NCI-H460 (cell line): ENCODE measurements at places on chromosomes 16 and 17. TPM values are rescaled to one million over a fixed set of nuclear protein-coding genes. Genes with fewer than 3 reads are reported as not detected.

Gene SECTM1
- total RNA-seq = 13.0 and 19.3 TPM in 2 replicates

DNA sequence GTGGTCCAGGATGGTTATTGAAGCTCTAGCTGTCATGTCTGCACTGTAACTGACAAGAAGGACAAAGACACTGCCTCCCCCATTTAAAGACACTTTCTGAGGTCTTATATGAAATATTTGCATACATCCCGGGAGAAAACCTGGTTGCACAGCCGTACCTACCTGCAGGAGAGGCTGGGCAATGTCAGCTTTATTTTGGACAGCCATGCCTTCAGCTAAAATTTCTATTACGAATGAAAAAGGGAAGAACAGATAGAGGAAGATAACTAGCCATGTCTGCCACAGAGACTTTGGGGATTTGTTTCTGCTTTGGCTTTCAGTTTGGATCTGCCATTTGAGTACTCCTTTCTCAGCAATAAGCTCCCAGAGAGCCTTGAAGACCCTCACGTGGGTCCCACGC is 19.0 kb downstream of the SLC7A6 start:
- no peak for DNase-seq

- DNase-seq = no peak
Measured at GRCh38 chr17:65666876-65667321, 105.5 kb upstream of the AXIN2 start.

- DNase-seq = no peak
Measured at GRCh38 chr16:5738586-5738985, 641.0 kb upstream of the EEF2KMT start.

GRCh38 chr16:57185446-57185944 is 344 bp downstream of the PSME3IP1 start:
- DNase-seq = no peak
